ENCODE measurements at places on chromosomes 1 and 21.

DNA sequence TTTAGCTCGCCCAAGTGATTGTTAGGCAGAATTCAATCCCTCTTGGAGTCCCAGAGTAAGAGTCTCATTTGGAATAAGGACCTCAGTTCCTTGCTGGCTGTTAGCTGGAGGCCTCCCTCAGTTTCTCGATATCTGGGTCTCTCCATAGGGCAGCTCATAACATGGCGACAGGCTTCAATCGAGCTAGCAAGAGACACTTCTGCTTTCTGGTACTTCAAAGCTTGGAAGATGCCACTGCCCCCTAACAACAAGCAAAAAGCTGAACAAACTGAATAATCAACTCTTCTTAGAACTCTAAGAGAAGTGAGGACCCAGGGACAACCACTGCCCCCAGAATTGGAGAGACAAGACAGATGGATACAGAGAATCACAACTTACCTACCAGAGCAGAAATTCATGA, 86.2 kb downstream of the TEX35 start:
- DNase-seq: no peak

DNA sequence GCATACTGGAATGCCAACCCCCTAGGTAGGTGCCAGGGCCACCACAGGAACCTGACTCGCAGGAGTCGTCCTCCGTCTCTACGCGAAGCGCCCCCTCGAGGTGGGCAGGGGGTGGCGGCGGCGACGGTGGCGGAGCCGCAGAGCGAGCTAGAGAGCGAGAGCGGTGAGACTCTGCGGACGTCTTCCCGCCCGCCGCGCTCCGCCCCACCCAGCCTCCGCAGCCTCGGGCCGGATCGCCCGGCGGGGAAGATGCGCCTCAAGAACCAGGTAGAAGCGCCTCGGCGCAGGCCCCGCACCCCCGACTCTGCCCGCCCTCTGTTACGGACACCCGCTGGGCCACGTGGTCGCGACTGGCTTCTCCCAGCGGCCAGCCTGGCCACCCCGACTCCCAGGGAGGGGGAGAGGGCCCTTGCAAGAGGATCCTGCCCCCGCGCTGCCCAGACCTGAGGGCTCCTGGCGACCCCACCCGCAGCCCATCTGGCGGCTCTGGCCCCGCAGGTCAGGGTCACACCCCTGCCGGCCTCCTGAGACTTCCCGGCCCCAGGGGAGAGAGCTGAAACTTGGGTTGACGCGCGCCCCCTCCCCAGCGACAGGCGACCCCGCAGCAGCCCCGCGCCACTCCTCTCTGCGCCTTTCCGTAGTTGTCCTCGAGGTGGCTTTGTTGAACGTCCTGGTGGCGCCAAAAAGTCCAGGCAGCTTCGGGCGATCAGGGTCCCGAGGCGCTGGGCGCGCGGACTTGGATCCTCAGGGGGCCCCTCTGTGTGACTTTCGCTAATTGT, 24.4 kb upstream of the AGBL4 start:
- peak; percentile 47 for DNase-seq

- DNase-seq: no peak
Observed at GRCh38 chr1:119743308-119743707, 25.4 kb downstream of the HMGCS2 start.

- DNase-seq: no peak
Observed at GRCh38 chr1:77218477-77219165, 609 bp downstream of the PIGK start.

GRCh38 chr1:60833173-60833572, 249.2 kb upstream of the NFIA start:
- no peak for DNase-seq

GRCh38 chr1:113090051-113090450, 17.1 kb downstream of the LRIG2 start:
- DNase-seq: no peak

DNA sequence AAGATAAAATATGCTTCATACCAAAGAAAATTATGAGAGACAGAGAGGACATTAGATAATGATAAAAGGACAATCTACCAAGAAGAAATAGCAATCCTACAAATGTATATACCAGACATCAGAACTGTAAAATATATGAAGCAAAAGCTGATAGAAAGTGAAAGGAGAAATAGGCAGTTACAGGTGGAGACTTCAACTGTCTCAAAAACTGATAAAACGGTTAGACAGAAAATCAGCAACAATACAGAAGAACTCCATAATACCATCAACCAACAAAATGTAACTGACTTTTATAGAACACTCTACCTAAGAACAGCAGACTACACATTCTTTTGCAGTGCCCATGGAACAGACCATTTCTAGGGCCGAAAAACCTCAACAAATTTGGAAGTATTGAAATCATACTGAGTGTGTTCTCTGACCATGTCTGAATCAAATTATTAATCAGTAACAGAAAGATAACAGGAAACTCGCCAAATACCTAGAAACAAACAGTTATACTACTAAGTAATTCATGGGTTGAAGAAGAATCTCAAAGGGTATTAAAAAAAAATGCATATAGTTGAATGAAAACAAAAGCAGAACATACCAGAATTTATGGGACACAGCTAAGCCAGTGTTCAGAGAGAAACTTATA, 132.1 kb downstream of the RPS6KC1 start:
- DNase-seq: no peak

DNA sequence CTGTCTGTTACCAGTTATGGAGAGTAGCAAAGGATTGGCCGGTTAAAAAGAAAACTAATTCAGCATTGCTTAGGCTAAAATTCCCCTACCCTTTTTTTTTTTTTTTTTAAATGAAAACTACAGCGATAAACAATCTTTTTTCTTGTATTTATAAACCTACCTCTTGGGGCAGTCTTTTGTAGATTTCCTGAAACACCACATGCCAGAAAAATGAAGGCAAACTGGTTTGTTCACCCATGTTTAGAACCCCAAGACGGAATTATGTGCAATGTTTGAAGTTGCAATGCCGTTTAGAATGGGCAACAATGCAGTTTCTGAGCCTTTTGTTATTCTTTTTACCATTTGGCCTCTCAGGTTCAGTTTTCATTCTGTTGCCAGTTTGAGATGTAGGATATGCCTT, 59.1 kb downstream of the PRDM2 start:
- DNase-seq: no peak

- DNase-seq: no peak
Observed at GRCh38 chr1:214224611-214225354, 56.2 kb upstream of the SMYD2 start.

DNA sequence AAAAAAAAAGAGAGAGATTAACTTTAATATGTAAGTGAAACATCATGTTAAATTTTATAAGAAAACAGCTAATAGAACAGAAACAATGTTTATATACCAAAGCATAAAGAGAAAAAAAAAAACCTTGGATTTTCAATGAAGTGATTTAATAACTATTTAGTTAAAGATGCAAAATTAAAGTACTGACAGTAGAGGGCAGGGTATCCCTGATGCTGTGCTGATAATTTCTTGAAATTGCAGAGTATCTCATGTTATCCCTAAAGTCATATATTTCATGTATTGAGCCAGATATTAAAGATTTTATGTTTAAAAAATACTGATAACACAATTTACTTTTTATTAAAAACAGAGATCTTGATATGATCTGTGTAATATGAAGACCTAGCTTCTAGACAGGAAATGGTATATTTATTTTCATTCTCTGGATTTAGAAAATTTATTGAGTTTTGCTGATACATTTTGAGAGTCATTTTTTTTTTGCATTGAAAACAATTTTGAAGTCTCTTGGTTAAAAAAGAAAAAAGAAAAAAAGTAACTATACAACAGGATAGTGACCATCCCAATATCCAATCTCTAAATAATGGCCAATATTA, 273.2 kb downstream of the USP25 start:
- no peak for DNase-seq

GRCh38 chr1:213464786-213465460, 413.9 kb downstream of the RPS6KC1 start:
- no peak for DNase-seq

GRCh38 chr1:15649937-15650336, 32.7 kb downstream of the DDI2 start:
- no peak for DNase-seq

DNA sequence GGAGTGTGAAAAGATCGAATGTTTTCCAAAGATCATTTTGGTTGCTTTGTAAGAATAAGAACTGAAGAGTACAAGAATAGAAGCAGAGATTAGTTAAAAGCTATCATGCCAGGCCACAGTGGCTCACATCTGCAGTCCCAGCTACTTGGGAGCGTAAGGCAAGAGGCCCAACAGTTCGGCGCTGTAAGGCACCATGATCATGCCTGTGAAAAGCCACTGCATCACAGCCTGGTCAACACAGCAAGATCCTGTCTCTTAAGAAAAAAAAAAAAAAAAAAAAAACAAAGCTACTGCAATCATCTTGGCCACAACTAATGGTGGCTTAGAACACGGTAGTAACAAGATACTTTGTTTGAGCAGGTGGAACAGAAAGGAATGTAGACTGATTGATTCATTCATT, 116.2 kb downstream of the EIF4G3 start:
- DNase-seq: no peak

DNA sequence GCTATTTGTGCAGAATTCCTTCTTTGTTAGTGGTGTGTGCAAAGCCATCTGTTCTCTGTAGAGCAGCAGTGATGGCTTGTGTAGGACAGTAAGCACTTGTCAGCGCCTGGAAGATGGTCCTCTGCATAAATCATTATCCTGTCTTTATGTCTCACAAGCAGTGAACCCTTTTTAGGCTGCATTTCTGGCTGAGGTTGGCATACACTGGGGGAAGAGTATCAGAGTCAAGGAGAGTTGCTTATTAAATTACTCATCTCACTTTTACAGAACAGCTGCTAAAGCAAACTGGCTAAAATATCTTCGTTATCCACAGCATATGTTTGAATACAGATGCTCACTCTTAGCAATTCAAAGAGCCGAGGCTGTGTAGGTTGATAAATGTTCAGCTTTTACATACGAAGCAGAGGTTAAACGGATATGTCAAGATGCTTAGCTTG, 54.6 kb upstream of the NCAM2 start:
- no peak for DNase-seq

DNA sequence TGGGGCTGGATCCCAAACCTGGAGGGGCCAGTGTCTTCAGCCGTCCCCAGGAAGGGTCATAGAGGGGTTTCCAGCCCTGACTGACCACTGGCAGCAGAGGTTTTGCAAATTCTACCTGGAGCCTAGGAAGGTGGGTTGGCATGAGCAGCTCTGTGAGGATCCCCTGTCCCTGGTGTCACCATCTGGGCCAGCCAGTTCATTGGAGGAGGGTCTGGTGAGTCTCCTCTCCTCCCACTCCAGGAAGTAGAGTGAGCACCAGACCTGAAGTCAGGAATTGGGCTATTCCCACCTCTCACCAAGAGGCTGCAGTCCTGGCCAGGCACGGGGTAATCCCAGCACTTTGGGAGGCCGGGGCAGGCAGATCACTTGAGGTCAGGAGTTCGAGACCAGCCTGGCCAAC, 57.4 kb downstream of the UBIAD1 start:
- DNase-seq: no peak

GRCh38 chr1:91160363-91161075, 138.7 kb upstream of the ZNF644 start:
- no peak for DNase-seq

GRCh38 chr1:33301273-33301984, 19.5 kb downstream of the A3GALT2 start:
- no peak for DNase-seq

GRCh38 chr21:39705849-39706248, 39.1 kb upstream of the IGSF5 start:
- no peak for DNase-seq

DNA sequence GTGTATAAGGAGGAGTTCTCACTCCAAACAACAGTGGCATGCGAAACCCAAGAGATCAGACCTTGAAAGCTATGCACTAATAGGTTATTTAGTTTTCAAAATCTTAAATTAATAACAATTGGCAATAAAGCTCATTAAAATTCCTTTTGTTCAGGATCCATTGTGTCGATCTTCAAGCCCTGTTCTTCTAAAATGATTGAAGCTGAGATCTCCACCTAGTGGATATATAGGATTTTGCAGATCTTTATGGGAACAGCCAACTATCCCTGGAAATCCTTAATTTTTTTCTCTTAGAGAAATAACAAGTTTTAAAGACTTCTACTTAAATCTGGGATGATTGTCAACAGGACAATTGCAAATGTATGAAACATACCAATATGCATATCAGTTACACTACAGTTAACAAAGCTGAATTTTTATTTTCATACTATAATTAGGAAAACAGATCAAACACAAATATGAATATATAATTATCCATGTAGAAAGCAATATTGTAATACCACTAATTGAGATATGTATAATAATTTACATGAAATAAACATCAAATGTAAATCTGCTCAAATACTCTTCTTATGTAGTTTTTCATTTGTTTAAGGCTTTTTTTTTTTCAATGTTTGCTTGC, 43.3 kb downstream of the LRRC53 start:
- no peak for DNase-seq

Measured in aorta (tissue), 5 donors.